ENCODE measurements at places on chromosomes 7 and 10.

DNA sequence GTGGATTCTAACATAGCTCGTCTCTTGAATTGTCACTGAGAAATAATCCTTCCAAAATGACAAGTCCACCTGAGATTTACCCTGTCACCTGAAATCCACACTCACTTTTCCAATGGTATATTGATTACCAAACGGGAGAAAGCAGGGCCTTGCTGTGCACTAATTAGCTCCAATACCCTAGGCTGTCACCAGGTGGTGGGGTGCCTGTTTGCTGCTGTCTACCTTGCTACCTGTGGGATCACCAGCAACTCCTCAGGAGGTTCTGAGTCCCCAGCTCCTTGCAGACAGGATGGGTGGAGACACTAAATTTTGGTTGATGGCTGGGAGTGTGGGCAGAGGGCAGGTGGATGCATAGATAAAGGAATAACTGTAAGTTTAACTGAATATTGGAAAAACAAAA lies 237.2 kb upstream of the ZNF32 start:
- H3K27me3 ChIP-seq = peaks cover 4% of the 10 kb centered on the region
- H3K4me3 ChIP-seq = no peak overlapping the region
- H3K36me3 ChIP-seq = no peaks in the 10 kb centered on the region
- no peak for DNase-seq
- no peaks in the 10 kb centered on the region for H3K4me1 ChIP-seq

GRCh38 chr10:133106516-133106915 lies 18.8 kb downstream of the ADGRA1 start:
- peaks cover 4% of the 10 kb centered on the region for H3K36me3 ChIP-seq
- peaks cover 45% of the 10 kb centered on the region for H3K27me3 ChIP-seq
- no peak for DNase-seq

GRCh38 chr10:107814865-107815487 lies 650.5 kb upstream of the SORCS1 start:
- no peaks in the 10 kb centered on the region for H3K36me3 ChIP-seq
- H3K27ac ChIP-seq = no peak overlapping the region
- no peaks in the 10 kb centered on the region for H3K27me3 ChIP-seq
- no peak overlapping the region for H3K4me3 ChIP-seq
- peak; percentile 13 for DNase-seq
- H3K4me1 ChIP-seq = no peaks in the 10 kb centered on the region

- H3K4me1 ChIP-seq = no peaks in the 10 kb centered on the region
- DNase-seq = no peak
- H3K4me3 ChIP-seq = no peak overlapping the region
- H3K36me3 ChIP-seq = peaks cover 28% of the 10 kb centered on the region
Observed at GRCh38 chr10:104028823-104029520, 56.7 kb downstream of the COL17A1 start.

DNA sequence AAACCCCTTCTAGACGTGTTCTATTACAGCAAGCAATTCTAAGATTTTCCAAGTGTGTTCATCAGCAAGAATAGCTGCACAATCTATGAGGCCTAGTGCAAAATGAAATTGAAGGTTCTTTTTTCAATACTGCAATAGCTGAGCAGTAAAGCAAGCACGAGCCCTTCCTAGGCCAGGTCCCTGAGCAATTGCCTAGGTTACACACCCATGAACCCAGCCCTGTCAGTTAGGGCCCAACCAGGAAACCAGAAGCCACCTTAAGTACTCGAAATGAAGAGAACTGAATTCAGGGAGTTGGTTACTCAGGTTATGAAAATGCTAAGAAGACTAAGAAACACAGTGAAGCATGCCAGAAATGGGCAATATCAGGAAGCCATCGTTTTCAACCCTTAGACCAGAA lies 52.0 kb upstream of the VWC2 start:
- no peaks in the 10 kb centered on the region for H3K27me3 ChIP-seq
- DNase-seq = no peak
- no peak overlapping the region for H3K4me3 ChIP-seq
- H3K36me3 ChIP-seq = no peaks in the 10 kb centered on the region

DNA sequence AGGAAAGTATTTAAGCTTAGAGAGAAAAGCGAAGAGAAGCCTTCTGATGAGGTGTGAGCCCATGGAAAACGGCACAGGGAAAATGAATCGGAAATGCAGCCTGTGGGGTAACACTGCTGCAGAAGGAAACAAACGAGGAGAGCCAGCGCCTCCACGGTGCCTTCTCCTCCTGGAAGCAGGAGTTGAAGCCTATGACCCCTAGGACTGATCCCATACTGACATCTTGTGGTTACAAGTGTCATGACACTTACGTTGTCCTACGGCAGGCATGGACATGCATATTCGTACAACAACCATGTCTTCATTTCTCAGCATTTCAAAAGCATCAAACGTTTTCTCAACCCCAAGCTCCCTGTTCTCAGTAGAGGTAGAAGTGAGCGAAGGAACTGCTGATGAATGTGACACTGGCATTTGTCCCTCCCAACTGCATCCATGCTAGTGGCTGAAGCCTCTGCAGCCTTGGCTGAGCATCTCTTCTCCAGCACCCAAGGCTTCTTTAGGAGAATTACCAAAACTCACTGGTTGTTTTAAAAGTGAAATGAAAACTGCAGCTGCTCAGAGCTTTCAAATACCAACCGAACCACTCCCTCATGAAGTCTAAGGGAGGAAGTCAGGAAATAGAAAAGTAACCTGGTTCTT lies 160.2 kb downstream of the JAZF1 start:
- H3K4me1 ChIP-seq = peaks cover 30% of the 10 kb centered on the region
- no peaks in the 10 kb centered on the region for H3K27me3 ChIP-seq
- H3K4me3 ChIP-seq = no peak overlapping the region
- peaks cover 24% of the 10 kb centered on the region for H3K36me3 ChIP-seq

DNA sequence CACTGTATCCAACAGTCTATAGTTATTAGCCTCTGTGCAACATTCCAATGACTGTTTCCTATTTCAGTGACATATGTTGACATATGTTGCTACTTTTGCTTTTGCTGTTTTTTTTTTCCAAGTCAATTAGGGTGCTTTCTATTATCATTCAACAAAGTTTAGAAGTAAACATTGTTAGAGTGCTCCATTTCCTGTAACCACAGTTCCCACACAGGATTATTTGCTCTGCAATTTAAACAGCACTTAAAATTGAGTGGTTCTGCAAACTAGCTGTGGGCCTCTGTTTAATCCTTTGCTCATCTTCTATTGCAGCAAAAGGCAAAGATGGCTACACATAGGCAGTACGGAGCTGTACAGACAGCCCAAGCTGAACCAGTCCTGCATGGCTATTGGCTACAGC lies 46.5 kb upstream of the PTN start:
- H3K36me3 ChIP-seq = no peaks in the 10 kb centered on the region
- H3K27me3 ChIP-seq = no peaks in the 10 kb centered on the region

DNA sequence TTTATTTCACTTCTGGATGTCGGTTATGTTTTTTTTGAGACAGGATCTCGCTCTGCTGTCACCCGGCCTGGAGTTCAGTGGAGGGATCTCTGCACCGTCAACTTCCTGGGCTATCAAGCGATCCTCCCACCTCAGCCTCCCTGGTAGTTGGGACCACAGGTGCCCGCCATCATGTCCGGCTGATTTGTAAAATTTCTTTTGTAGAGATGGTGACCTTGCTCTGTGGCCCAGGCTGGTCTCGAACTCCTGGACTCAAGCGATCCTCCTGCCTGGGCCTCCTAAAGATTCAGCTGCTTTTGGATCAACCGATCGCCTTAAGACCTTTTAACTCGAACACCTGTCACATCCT lies 606 bp upstream of the RABGEF1 start:
- peak overlapping the region; percentile 99 for H3K27ac ChIP-seq
- H3K27me3 ChIP-seq = no peaks in the 10 kb centered on the region
- peaks cover 32% of the 10 kb centered on the region for H3K36me3 ChIP-seq
- H3K4me3 ChIP-seq = peak overlapping the region; percentile 97

- no peaks in the 10 kb centered on the region for H3K27me3 ChIP-seq
- H3K27ac ChIP-seq = no peak overlapping the region
- H3K4me1 ChIP-seq = no peaks in the 10 kb centered on the region
- no peak overlapping the region for H3K4me3 ChIP-seq
Observed at GRCh38 chr7:34425194-34425593, 232.8 kb upstream of the NPSR1 start.

GRCh38 chr10:113875212-113875611 lies 20.8 kb downstream of the NHLRC2 start:
- H3K36me3 ChIP-seq = peaks cover 12% of the 10 kb centered on the region
- peaks cover 12% of the 10 kb centered on the region for H3K4me1 ChIP-seq
- H3K4me3 ChIP-seq = no peak overlapping the region
- no peak overlapping the region for H3K27ac ChIP-seq
- no peaks in the 10 kb centered on the region for H3K27me3 ChIP-seq
- DNase-seq = no peak

- H3K27ac ChIP-seq = no peak overlapping the region
- H3K4me1 ChIP-seq = no peaks in the 10 kb centered on the region
- no peaks in the 10 kb centered on the region for H3K27me3 ChIP-seq
- DNase-seq = no peak
Observed at GRCh38 chr7:17488829-17489228, 190.4 kb downstream of the AHR start.

DNA sequence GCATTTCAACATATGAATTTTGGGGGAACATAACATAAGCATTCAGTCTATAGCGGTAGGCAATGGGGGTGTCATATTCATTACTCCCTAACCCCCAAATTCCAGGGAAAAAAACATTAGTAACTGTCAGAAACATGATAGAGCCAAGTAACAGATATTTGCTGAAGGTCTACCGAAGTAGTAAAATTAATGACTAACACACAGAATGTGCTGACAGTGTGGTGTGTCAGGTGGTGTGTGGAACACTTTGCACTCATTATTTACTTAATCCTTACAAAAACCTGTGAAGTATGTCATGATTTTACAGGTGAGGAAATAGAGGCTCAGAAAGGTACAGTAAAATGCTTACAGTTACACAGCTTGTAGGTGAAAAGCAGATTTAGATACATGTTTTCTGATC lies 85.4 kb upstream of the RHOBTB1 start:
- no peak overlapping the region for H3K4me3 ChIP-seq
- no peak overlapping the region for H3K27ac ChIP-seq
- no peak for DNase-seq
- no peaks in the 10 kb centered on the region for H3K4me1 ChIP-seq
- H3K36me3 ChIP-seq = no peaks in the 10 kb centered on the region

DNA sequence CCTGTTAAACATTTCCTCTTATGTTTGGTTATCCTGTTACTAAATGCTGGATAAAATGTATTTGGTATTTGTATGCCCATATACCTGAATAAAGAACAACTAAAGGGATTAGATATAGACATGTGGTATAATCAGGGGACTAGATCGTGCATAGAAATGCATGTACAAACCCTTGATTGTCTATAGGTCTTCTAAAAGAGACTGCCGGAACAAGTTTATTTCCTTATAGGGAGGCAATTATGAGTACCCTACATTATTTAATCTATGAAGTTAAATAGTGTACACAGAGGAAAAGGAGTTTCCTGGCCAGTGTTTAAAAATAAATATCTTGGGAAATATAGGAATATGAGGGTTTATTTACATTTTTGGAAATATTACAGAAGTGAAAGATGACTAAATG lies 44.6 kb downstream of the CCSER2 start:
- no peaks in the 10 kb centered on the region for H3K27me3 ChIP-seq
- H3K36me3 ChIP-seq = peaks cover 39% of the 10 kb centered on the region
- H3K27ac ChIP-seq = no peak overlapping the region

GRCh38 chr10:3526727-3527501 lies 258.1 kb downstream of the KLF6 start:
- no peak overlapping the region for H3K4me3 ChIP-seq
- no peaks in the 10 kb centered on the region for H3K36me3 ChIP-seq
- DNase-seq = no peak
- H3K27me3 ChIP-seq = no peaks in the 10 kb centered on the region

GRCh38 chr10:14810969-14811953 lies 26.6 kb downstream of the CDNF start:
- H3K4me1 ChIP-seq = peaks cover 24% of the 10 kb centered on the region
- no peak overlapping the region for H3K4me3 ChIP-seq
- DNase-seq = no peak
- H3K36me3 ChIP-seq = no peaks in the 10 kb centered on the region

GRCh38 chr7:80335511-80336231 lies 176.2 kb downstream of the GNAT3 start:
- H3K27me3 ChIP-seq = no peaks in the 10 kb centered on the region
- no peaks in the 10 kb centered on the region for H3K4me1 ChIP-seq

Data from stimulated activated naive B cell treated with anti-CD40 and anti-IgM and Interleukin-4, amounts not matched to agents 10 μg/mL and 1 μg/mL and 100 μg/mL, for 72 hours (primary cell).